ENCODE measurements at places on chromosomes 2 and 18.

GRCh38 chr2:65377556-65378192 is 54.7 kb downstream of the SPRED2 start:
- DNase-seq: peak; percentile 75

DNA sequence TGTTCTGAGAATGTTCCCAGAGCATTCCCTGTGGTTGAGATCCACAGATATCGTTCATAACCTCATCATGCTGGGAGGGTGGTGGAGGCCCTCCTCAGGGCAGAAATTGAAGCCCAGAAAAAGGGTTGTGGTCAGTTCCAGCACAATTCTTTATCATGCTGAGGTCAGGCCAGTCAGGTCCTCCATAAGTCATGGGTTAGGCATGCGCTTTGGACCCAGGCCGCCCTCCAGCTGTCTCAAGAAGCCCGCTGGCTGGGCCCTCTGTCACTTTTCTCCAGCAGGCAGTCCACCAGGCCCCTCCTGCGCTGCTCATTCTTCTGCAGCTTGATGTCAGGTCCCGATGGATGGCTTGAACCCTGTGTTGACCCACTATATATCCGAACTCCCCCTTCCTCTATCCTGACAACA is 151.1 kb upstream of the NT5C1B start:
- DNase-seq: peak; percentile 66

- DNase-seq: no peak
Measured at GRCh38 chr2:107407017-107407416, 419.7 kb upstream of the RGPD4 start.

DNA sequence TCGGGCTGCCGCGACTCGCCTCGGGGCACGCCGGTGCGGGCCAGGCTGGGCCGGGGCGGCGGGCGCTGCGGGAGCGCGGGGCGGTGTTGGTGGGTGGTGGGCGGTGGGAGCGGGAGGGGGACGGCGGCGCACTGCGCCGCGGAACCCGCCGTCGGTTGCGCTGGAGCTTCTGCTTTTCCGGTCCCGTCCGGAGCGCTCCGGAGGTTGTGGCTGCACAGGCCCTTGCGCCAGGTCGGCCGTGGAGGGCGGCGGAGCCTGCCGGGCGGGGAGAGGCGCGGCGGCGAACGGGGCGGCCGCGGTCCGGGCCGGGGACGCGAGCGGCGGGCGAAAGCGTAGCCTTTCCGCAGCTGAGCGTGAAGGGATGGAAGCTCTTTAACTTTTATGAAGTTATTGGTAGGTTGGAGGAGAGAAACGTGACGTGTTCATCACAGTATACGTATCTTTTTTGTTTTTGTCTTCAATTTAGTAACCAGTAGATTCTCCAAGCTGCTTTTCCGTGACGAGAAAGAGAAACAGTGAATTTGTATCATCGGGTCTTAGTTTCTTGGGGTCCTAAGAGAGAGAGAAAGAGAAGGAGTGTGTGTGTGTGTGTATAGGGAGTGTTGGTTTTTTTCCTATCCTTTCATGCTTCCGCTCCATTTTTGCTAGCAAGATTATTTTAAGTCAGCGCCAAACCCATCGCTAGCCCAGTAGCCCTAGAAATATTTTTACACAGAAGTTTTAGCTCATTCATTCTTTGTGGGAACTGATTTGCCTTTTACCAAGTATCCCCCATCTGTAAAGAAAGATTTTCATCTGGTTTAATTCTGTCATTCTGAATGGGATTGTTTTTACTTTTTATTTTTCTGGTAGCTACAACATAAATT is 535 bp downstream of the ATG4B start:
- peak; percentile 8 for DNase-seq

- DNase-seq: no peak
Measured at GRCh38 chr2:59232394-59233165, 991.5 kb upstream of the FANCL start.

- DNase-seq: no peak
Measured at GRCh38 chr2:212596688-212597087, 58.1 kb upstream of the ERBB4 start.

DNA sequence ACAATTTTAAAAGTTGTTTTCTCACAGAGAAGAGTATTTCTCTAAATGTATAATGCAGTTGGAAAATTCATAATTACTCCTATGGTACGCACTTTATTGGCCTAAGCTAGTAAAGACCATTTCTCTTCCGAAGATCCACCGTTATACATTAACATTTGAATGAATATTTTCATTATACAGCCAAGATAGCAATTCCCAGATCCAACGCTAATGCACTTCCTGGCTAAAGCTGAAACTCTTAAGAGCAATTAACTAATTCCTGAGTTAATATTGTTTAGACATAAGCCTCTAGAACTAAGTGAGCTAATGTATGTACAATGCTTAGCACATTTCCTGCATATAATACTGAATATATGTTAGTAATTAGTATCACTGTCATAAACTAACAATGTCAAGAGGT is 56.2 kb downstream of the PDK1 start:
- no peak for DNase-seq

- DNase-seq: no peak
Measured at GRCh38 chr2:668000-668398, 9.2 kb downstream of the TMEM18 start.

DNA sequence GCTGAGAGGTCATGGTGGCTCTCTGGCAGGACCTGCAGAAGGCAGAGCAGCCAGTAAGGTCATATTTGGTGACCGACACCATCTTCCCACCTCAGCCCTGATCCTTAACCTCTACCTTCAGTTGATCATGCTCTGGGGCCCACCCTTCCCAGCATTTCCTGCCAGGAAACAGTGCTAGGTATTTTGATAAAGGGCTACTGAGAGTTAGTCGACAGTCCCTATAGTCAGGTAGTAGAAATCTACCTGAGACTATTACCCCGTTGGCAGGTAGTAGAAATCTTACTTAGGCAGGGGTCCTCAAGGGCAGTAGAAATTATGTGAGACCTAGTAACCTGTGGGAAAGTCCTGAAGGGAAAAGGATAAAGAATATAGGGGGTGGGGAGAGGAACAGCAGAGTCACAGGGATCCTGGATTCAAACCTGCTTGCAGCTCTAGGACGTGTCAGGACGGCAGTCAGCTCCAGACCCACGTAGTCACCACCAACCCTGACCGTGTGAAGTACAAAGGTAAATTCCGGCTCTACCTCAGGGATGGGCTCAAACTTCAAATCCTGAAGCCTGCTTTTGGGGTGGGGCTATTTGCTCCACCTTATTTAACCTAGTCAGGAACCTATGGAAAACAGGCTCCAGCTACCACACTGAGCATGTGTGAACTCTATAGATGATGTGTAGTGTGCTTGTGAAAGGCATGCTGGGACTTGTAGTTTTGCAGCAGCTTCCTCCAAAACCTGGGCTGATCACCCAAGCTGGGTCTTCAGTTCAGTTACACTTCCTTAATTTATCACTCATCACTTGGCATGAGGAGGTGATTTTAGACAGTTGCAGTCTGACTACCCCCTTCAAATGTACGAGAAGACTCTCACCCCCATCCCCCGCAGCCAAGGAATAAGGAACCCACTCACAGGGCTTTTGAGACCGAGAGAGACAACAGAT is at the start of gene DQX1:
Gene DQX1, minus strand, starts transcription at position 515 of the 932 bp plus-strand sequence. Its CDS starts 502 bp downstream, at position 13.
- no peak for DNase-seq

- no peak for DNase-seq
Measured at GRCh38 chr2:2861666-2862240, 515.9 kb downstream of the EIPR1 start.

GRCh38 chr2:184528119-184528518 is 70.2 kb upstream of the ZNF804A start:
- DNase-seq: no peak

GRCh38 chr2:98142106-98142791 is 55.3 kb downstream of the VWA3B start:
- no peak for DNase-seq

- DNase-seq: no peak
Measured at GRCh38 chr18:21074336-21075323, 37.0 kb downstream of the ROCK1 start.

- no peak for DNase-seq
Measured at GRCh38 chr2:67312871-67313270, 84.3 kb upstream of the ETAA1 start.

DNA sequence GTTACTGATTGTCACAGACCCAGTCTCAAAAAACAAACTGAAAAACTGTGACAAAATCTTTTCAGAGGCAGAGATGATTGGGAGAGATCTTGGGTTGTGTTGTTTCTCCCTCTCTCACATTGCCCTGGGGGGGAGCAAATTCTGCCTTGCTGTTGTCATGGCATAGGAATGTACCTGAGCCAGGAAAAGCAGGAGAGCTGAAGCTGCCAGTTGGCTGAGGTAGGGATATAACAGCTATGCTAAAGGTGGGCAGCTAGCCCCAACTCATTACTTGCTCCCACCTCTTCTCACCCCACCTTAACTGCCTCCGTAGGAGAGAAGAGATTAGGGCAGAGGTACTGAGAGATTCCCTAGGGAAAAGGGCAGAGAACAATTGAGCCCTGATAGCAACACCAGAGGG is 299.3 kb downstream of the OSR1 start:
- no peak for DNase-seq

DNA sequence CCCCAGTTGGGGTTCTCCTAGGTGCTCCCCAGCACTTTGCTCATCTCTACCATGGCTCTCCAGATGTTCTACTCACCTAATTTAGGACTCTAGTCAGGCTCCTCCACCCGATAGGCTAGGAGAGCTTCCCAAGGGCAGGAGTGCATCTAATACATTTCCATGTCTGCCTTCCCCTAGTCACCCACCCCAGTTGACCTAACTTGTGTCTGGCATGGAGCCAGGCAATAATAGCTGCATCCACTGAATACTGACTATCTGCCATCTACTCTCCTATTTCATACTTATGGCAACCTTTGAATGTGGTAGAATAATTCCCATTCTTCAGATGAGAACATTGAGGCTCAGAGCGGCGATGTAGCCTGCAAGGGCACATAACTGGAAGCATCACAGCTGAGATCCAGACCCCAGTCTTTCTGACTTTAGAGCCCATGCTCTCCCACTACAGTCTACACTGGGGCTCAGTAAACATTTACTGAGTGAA is 71.8 kb upstream of the YWHAQ start:
- DNase-seq: no peak

DNA sequence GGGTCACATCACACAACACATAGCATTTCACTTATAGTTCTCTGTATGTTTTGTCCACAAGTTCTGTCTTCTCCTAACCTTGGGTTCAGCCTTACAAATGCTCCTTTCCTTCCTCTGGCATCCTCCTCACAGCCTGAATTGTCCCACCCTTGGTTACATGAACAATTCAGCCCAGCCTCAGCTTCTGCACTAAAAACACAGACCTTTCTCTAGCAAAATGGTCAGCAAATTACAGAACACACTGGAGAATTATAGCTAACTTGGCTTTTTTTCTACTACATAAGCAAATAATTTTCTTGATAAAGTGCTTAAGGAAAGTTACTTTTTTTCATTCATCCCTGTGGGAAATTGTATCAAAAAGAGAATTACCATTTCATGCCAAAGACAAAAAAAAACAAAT is 94.8 kb upstream of the COL5A2 start:
- no peak for DNase-seq

- no peak for DNase-seq
Measured at GRCh38 chr2:53485021-53485728, 282.4 kb upstream of the CHAC2 start.

DNA sequence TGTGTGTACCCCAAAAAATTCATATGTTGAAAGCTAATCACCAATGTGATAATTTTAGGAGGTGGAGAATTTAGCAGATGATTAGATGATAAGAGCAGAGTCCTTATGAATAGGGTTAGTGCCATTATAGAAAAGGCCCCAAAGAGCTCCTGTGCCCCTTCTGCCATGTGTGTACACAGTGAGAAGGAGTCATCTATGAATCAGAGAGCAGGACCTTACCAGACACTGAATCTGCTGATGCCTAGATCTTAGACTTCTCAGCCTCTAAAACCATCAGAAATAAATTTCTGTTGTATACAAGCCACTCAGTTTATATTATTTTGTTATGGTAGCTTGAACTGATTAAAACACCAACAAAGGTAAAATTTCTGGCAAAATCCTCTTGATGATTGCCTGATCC is 560.0 kb upstream of the CDH2 start:
- no peak for DNase-seq

GRCh38 chr2:29697181-29697580 is 224.2 kb downstream of the ALK start:
- no peak for DNase-seq

GRCh38 chr18:3855966-3856365 is 406.0 kb downstream of the TGIF1 start:
- no peak for DNase-seq

- peak; percentile 78 for DNase-seq
Measured at GRCh38 chr18:10230072-10230471, 224.4 kb upstream of the APCDD1 start.

GRCh38 chr2:226802573-226802972 is 3.0 kb upstream of the IRS1 start:
- peak; percentile 83 for DNase-seq
